ENCODE measurements at places on chromosomes 13 and 19.

DNA sequence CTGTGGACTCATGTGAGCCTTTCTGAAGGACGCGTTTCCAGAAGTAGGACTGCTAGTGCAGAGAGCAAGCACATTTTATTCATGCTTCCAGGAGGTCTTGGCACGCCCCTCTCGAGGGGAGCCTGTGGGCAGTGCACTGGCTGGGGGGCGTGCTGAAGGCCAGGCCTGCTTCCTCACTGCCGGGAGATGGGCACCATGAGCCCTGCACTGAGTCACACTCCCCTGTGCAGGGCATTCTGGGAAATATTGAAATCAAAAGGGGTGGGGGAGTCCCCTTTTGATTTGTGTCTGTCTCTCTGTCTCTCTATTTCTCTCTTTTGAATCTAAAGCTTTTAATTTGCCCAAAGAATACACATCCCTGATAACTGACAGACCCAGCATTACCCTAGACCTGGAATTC is 34.0 kb downstream of the DPF1 start:
- DNase-seq, result no peak

DNA sequence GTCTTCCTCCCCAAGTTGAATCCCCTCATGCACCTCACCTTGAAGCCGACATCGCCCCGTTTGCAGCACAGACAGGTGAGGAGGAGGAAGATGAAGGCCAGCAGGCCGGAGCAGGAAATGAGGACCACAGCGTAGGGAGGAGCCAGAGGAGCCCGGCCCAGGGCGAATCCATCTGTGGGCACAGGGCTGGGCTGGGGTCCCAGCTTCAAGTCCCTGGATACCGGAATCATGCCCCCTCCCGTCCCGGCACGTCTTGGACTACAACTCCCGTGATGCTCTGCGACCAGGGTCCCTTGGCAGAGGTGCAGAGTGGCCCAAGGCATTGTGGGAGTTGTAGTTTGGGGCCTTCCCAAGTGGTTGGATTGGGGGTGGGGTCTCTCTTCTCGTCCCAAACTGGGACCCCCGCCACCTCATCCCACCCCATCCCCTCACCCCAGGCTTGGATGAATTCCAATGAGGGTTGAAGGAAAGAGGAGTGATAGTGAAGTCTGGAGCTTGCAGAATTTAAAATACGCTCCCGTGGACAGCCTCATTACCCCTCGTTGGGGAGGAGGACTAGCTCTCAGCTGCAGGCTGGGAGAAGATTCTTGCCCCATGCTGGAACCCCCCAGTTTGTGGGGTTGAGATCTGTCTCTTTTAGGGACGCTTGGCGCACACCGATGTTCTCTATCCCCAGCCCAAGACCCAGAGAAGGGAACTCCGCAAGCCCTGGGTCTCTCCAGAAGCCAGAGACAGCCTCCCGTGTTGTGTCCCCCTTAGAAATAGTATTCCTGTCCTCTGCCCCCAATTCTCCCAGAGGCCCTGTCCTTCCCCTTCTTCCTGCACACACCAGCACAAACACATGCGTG is 990 bp downstream of the LMTK3 start:
- DNase-seq, result peak; percentile 75

DNA sequence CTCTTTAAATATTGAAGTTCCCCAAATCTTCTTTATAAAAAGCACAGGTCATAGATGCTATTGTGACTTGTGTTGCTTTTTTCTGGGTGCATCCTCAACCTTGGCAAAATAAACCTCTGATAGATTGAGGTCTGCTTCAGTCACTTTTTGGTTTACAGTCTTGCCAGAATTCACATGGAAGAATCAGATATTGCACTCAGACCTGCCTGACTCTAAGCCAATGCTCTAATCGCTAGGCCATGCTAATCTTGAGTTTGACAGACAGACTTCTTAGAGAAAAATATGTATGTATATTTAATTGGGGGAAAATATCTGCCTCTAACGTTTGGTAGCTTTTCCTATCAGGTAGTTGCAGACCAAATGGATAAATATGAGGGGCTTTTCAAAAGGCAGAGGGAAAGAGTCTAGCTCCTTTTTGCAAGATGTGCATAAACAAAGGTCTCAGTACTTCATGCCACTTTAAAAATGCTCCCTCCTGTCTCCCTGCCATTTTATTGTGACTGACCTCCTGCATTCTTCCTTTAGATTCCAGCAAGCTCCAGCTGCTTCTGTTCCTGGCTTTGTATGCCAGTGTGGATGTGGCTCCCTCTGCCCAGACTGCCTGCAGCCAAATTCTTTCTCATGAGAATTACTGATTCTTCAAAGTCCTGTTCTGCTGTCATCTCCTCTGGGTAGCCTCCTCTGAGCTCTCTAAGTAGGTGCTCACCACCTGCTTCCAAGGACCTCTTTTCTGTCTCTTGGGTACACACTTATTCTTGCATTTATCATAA is 42.4 kb upstream of the RFC3 start:
- DNase-seq, result no peak

GRCh38 chr13:28423010-28423409 is 71.9 kb downstream of the FLT1 start:
- no peak for DNase-seq

GRCh38 chr13:52916486-52916990 is 68.1 kb upstream of the PCDH8 start:
- no peak for DNase-seq

DNA sequence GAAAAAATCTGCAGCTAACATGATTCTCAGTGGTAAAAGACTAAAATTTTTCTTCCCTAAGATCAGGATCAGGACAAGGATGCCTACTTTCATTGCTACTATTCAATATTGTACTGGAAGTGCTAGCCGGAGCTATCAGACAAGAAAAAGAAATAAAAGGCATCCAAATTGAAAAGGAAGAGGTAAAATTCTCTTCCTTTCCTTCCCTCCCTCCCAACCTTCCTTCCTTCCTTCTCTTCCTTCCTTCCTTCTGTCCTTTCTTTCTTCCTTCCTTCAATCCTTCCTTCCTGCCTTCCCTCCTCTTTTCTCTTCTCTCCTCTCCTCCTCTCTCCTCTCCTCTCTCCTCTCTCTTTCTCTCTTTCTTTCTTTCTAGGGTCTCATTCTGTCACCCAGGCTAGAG is 26.7 kb upstream of the LRP3 start:
- no peak for DNase-seq

DNA sequence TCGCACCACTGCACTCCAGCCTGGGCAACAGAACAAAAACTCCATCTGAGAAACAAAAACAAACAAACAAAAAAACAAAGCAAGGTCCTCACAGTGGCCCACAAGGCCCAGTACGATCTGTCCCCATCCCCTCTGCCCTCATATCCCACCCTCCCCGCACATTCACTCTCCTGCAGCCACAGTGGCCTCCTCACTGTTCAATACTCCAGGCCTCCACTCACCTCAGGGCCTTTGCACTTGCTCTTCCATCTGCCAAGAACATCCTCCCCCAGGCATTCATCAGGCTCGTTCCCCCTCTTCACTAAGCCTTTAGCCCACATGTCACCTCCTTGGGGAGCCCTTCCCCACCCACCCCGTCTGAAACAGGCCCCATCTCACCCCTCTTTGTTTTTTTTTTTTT is 4.6 kb downstream of the TMEM143 start:
- no peak for DNase-seq

DNA sequence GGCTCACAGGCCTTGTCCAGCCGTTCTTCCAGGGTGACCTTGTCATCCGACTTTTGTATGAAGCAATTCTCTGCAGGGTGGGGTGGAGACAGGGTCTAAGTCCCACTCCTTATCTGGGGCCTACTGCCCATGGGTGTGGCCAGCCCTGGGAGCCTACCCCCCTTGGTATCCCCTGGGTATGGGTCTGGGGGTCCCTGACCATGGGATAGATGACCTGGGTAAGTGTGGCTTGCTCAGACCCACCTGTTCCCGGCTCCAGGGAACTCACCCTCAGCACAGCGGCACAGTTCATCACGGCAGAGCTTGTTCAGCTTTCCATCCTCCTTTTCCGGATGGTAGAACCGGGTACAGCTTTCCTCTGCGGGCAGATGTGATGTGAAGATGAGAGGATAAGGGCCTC is 9.2 kb upstream of the TNFSF14 start:
- DNase-seq, result no peak

DNA sequence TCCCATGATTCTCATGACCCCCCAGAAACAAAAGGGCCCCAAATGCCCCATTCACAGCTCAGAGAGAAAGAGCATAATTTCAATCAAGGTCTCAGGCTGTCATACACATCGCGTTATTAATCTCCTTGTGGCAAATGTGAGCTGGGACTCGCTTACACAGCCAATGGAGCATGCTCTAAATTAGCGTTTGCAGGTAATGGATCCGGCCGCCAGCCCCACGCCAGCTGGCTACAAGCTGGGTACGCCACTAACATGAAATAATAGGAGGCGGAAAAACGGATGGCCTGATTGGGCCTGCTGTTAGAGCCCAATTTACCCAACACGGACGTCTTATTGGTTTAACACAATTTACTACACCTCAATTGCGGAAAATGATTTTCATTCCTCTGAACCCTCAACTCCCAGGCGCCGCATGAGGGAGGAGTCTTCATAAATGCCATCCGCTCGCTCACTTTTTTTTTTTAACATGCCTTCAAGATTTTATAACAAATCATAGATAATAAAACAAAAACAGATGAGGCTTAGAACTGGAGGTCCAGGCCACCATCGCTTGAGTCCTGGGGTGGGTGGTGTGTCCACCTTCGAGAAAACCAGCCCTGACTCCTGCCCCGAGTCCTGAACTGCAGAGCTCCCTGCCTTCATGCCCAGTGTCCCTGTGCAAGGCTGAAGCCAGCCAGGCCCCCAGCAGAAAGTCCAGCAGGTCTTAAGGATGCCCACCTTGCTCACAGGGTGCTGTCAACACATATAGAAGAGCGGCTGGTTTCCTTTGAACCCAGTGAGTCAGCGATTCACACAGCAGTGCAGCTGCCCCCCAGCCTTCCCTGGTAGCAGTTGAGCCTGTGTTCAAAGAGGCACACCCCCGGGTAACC is 62.1 kb downstream of the PEPD start:
- no peak for DNase-seq

DNA sequence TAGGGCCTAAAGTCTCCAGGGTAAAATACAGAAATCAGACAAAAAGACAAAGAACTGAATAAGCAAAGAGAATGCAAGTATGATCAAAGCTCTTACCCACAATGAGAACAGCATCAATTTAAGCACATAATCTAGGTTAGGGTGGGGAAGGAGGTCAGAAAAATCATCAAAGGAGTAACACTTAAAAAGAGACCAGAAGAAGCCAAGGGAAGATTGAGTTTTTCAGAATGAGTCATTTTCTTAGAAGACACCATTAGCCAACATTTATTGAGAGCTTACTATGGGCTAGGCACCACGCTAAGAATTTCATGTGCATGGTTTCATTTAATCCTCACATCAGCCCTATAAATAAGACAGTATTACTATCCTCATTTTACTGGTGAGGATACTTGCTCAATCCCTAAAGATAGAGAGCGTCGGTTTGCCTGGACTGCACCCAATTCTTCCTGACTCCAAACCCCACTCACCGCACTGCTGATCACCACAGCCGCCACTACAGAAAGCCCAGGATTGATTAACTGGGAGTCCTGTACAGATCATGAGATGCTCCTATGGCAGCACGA is 1.7 kb upstream of the SHISA2 start:
- DNase-seq, result no peak

DNA sequence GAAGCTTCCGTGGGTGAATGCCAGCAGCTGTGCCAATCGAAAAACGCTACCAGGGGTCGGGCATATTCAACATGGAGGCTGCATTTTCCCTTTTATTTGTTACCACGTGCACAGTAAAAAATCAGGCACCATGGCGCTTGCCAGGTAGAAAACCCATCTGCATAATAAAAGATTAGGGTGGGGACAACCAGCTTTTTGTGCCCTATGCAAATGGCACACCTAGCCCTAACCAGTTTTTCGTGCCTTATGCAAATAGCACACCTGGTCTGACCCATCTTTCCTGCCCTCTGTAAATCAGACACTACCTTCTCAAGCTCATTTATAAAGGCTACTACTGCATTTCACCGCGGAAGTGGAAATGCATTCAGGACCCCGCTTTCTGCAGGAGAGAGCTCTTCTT is 62.1 kb upstream of the FREM2 start:
- DNase-seq, result no peak

GRCh38 chr19:32061315-32061714 is 284.1 kb upstream of the ZNF507 start:
- DNase-seq, result no peak

DNA sequence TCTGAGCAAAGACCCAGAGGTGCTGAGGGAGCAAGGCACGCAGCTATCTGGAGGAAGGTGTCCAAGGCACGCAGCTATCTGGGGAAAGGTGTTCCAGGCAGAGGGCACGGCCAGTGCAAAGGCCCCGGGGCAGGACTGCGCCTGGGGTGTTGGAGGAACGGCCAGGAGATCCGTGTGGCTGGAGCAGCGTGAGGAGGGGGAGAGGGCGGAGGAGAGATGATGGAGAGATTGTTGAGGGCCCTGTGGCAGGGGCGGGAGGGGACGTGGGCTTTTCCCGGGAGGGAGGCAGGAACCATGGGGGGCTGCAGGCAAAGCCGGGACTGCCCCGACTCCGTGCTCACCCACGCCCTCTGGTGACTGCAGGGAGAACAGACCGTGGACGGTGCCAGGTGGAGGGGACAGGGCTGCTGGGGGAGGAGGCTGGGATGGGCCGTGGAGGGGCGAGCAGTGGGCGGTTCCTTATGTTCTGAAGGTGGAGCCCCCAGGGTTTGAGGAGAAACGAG is 13.3 kb upstream of the MISP start:
- peak; percentile 62 for DNase-seq

- no peak for DNase-seq
Measured at GRCh38 chr13:65789815-65790214, 1440.3 kb downstream of the PCDH9 start.

DNA sequence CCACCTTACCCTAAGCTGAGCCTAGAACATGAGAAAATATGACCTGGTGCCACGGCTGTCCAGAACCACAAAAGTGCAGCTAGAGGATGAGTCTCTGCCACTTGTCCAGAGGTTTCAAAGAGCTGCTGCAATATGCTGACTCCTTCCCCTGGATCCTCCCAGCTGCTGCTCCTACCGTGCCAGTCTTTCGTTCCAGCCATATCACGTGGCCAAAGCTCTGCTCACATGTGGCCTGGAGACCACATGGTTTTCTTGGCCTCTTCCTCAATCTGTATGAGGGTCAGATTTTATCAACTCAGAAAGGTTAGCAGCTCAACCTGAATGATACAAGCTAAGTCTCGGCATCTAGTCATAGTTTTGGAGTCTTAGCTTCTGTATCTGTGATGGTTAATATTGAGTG is 3.2 kb upstream of the SACS start:
- DNase-seq, result no peak

DNA sequence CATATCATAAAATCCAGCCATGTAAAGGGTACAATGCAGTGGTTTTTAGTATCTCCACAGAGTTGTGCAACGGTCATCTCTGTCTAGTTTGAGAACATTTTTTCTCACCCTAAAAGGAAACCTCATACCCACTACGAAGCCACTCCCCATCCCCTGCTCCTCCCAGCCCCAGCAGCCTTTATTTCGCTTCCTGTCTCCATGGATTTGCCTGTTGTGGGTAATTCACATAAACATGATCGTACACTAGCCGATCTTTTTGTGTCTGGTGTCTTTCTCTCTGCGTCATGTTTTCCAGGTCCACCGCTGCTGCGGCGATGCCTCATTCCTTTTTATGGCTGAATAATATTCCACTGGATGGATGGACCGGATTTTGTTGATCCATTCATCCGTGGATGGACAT is 28.6 kb downstream of the BICRA start:
- DNase-seq, result no peak

GRCh38 chr13:42048684-42049453 is 421 bp downstream of the DGKH start:
- no peak for DNase-seq

- DNase-seq, result no peak
Measured at GRCh38 chr13:110293649-110294048, 13.3 kb downstream of the COL4A1 start.

GRCh38 chr19:13681509-13681908 is 82.8 kb upstream of the MRI1 start:
- no peak for DNase-seq

- no peak for DNase-seq
Measured at GRCh38 chr19:4284176-4284958, 5.3 kb downstream of the SHD start.

Data from T-helper 17 cell (primary cell).